ENCODE measurements at places on chromosomes 5 and 9. TPM values are rescaled to one million over a fixed set of nuclear protein-coding genes. Genes with fewer than 3 reads are reported as not detected.

DNA sequence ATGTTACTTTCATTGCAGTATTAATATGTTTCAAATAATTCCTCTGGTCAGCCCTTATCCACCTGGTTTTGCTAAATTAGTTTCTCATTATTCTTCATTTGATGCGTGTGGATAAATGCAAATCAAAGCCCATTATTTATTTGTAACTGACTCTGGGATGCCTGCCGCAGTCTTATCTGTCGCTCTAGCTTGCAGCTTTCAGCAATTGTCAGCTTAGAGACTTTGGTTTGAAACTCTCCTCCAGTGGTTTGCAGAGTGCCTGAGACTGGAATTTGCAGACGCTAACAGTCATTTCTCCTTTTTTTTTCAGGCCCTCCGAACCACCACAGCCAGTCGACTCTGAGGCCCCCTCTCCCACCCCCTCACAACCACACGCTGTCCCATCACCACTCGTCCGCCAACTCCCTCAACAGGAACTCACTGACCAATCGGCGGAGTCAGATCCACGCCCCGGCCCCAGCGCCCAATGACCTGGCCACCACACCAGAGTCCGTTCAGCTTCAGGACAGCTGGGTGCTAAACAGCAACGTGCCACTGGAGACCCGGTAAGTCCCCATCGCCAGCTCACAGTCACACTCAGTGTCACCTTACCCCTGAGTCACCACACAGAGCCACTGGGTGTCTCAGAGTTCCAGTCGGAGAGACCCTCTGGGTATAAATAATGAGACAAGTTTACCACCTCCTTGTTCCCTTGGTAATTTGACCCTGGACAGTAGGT lies 339.0 kb upstream of the WWC1 start:
- no peaks in the 10 kb centered on the region for H3K36me3 ChIP-seq
- H3K4me3 ChIP-seq, result no peak overlapping the region
- no peak overlapping the region for H3K27ac ChIP-seq
- H3K27me3 ChIP-seq, result no peaks in the 10 kb centered on the region
- peaks cover 3% of the 10 kb centered on the region for H3K4me1 ChIP-seq

DNA sequence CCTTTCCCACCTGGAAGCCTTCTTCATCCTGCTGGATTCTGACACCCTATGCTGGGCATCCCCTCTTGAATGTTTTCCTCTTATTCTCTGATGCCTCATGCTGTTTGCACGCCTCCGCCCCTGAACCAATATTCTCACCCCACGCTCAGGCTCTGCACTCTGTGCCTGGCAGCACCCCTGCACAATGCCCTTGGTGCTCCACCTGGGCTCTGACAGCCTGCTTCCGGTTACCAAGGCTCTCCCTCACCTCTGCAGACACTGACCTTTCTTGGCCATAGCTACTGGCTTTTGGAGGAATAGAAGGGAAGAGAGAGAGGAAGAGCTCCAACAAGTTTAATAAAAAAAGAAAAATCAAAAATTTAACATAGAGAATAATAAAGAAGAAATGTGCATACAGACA lies 108.7 kb upstream of the SHB start:
- H3K4me3 ChIP-seq, result no peak overlapping the region
- H3K27ac ChIP-seq, result no peak overlapping the region
- H3K36me3 ChIP-seq, result no peaks in the 10 kb centered on the region
- DNase-seq, result no peak
- no peaks in the 10 kb centered on the region for H3K4me1 ChIP-seq

- no peaks in the 10 kb centered on the region for H3K36me3 ChIP-seq
- no peak overlapping the region for H3K4me3 ChIP-seq
- H3K27me3 ChIP-seq, result no peaks in the 10 kb centered on the region
- peaks cover 5% of the 10 kb centered on the region for H3K4me1 ChIP-seq
- no peak overlapping the region for H3K27ac ChIP-seq
Observed at GRCh38 chr9:68983522-68984424, 30.1 kb downstream of the PRKACG start.

GRCh38 chr9:34737677-34738260 lies 27.8 kb upstream of the CCL21 start:
- DNase-seq, result no peak
- no peaks in the 10 kb centered on the region for H3K4me1 ChIP-seq
- H3K27ac ChIP-seq, result no peak overlapping the region
- H3K27me3 ChIP-seq, result no peaks in the 10 kb centered on the region
- H3K36me3 ChIP-seq, result no peaks in the 10 kb centered on the region
- H3K4me3 ChIP-seq, result no peak overlapping the region

The PITX1 gene
- total RNA-seq, result 3.6 TPM

The INSL6 gene
- not detected for total RNA-seq

DNA sequence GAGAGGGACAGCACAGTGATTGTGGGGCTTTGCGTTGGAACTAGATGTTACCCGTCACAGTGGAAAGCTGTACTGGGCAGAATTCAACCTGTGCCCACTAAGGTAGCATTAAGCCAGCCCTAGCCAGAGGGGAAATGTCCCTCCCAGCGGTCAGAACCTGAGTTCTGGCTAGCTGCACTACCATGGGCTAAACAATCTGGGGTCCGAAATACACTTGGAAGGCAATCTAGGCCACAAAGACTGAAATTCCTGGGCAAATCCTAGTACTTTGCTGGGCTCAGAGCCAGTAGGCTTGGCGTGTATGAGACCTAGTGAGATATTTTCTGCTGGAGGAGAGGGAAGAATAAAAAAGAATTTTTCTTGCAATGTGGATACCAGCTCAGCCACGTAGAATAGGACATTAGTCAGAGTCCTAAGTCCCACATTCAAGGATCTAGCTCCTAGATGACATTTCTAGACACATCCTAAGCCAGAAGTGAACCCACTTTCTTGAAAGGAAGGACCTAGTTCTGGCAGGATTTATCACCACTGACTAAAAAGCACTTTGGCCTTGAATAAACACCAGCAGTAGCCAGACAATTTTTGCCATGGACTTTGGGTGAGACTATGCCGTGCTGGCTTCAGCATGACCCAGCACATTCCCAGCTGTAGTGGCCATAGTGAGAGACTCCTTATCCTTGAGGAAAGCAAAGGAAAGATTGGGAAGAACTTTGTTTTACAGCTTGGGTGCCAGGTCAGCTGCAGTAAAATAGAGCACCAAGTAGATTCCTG lies 618.0 kb downstream of the BRINP1 start:
- H3K36me3 ChIP-seq, result no peaks in the 10 kb centered on the region
- no peak overlapping the region for H3K27ac ChIP-seq
- DNase-seq, result no peak
- no peak overlapping the region for H3K4me3 ChIP-seq

The GLDC gene
- total RNA-seq, result 0.27 TPM

GRCh38 chr9:87714819-87715218 lies 11.1 kb upstream of the CTSL start:
- H3K27ac ChIP-seq, result peak overlapping the region; percentile 29
- no peak overlapping the region for H3K4me3 ChIP-seq
- DNase-seq, result peak; percentile 81
- no peaks in the 10 kb centered on the region for H3K36me3 ChIP-seq

DNA sequence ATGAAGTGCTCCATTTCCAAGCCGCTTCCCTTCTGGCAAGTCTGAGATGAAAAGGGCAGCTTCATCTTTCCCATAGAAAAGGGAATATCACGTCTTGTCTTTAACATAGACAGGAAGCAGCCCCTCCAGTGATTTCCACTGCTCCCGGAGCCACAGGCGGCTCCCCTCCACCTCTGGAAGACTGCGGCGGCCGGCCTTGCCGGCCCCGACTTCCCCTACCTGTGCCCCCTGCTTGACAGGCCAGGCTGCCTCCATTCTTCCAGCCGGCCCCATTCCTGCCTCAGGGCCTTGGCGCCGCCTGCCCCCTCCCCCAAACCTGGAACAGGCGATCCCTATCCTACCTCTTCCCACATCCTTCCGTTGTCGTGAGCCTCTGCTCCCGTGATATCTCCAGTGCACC lies 141.8 kb downstream of the ZNF354C start:
- no peak overlapping the region for H3K4me3 ChIP-seq
- H3K4me1 ChIP-seq, result peaks cover 3% of the 10 kb centered on the region
- peaks cover 4% of the 10 kb centered on the region for H3K27me3 ChIP-seq
- no peaks in the 10 kb centered on the region for H3K36me3 ChIP-seq
- DNase-seq, result no peak

DNA sequence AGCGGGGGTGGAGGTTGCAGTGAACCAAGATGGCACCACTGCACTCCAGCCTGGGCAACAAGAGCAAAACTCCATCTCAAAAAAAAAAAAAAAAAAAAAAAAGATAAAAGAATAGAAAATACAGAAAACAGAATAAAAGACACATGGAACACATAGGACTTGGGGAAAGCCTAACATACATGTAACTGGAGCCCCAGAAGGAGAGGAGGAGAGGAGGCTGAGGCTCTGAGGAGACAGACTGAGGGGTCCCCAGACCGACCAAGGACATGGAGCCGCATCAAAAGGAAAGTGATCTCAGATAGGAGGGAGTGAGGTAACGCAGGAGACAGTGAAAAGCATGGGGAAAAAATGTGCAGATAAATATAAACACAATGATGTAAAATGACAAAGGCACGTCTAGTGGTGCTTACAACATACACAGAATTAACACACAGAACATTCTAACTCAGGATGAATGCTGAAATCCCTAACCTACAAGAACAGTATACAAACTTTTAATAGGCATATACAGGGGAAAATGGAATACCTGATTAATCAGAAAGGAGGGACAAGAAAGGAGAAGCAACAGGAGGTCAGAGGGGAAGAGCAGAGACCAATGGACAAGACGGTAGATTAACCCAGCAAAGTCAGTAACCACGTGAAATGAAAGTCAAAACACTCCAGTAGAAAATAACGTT lies 65.2 kb upstream of the UBAC1 start:
- H3K36me3 ChIP-seq, result peaks cover 9% of the 10 kb centered on the region
- H3K4me1 ChIP-seq, result peaks cover 22% of the 10 kb centered on the region
- no peak for DNase-seq
- no peak overlapping the region for H3K27ac ChIP-seq
- H3K4me3 ChIP-seq, result no peak overlapping the region
- H3K27me3 ChIP-seq, result no peaks in the 10 kb centered on the region

The TPRN gene
- 4.6 TPM for total RNA-seq

GRCh38 chr5:148255456-148255855 lies 13.1 kb upstream of the SPINK13 start:
- H3K4me3 ChIP-seq, result no peak overlapping the region
- no peaks in the 10 kb centered on the region for H3K4me1 ChIP-seq
- no peak overlapping the region for H3K27ac ChIP-seq
- no peaks in the 10 kb centered on the region for H3K36me3 ChIP-seq

The CDC25C gene
- 4.0 TPM for total RNA-seq
